ENCODE measurements at places on chromosomes 5 and 9.

GRCh38 chr5:31100781-31101310, 92.6 kb upstream of the CDH6 start:
- H3K4me3 ChIP-seq, result no peak overlapping the region
- H3K4me1 ChIP-seq, result no peaks in the 10 kb centered on the region
- no peak for DNase-seq

GRCh38 chr5:126219616-126220015, 203.6 kb upstream of the GRAMD2B start:
- H3K4me3 ChIP-seq, result no peak overlapping the region
- DNase-seq, result no peak
- H3K36me3 ChIP-seq, result no peaks in the 10 kb centered on the region
- no peaks in the 10 kb centered on the region for H3K4me1 ChIP-seq
- no peak overlapping the region for H3K27ac ChIP-seq

DNA sequence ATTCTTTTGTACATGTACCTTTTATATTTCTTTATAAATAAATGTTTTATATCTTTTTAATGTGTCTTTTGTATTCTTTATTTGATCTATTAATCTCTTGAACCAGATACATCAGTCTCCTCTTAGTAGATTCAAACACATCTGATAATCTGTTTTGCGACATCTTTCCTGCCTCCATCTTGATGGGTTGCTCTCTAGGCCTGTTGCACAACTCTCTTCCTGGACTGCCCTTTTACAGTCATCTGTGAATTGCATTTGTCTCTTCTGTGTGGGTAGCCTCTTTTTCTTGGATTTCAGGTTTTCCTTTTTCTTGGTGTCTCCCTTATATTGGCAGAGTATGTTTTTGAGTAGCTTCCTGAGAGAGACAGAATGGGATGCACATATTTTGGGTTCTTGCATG, 6.2 kb downstream of the ZFYVE16 start:
- H3K27me3 ChIP-seq, result no peaks in the 10 kb centered on the region
- no peak overlapping the region for H3K4me3 ChIP-seq
- no peak overlapping the region for H3K27ac ChIP-seq
- H3K36me3 ChIP-seq, result no peaks in the 10 kb centered on the region

- no peak overlapping the region for H3K27ac ChIP-seq
- no peak overlapping the region for H3K4me3 ChIP-seq
- no peaks in the 10 kb centered on the region for H3K4me1 ChIP-seq
- no peaks in the 10 kb centered on the region for H3K27me3 ChIP-seq
- DNase-seq, result no peak
These were observed 149.1 kb downstream of the ATP10B start for GRCh38 chr5:160702934-160703333.

DNA sequence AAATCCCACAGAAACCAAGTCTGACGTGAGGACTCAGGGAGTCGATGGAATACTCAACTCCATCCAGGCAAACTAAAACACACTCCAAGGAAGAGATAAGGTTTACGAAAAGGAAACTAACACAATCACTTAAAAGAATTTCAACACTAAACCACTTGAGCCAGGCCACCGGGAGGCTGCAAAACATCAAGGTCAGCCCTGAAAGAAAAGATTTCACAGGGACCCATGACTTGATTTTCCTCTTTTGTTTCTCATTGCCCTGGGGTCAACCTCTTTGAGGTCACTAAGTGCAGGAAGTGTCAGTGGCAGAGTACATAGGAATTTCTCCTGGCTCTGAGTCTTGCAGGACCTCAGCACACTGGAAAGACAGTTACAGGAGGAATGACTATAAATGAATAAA, 77.8 kb upstream of the TARS1 start:
- H3K27ac ChIP-seq, result no peak overlapping the region
- no peak overlapping the region for H3K4me3 ChIP-seq
- no peaks in the 10 kb centered on the region for H3K4me1 ChIP-seq
- H3K27me3 ChIP-seq, result no peaks in the 10 kb centered on the region

- no peaks in the 10 kb centered on the region for H3K4me1 ChIP-seq
- no peak overlapping the region for H3K4me3 ChIP-seq
- H3K27ac ChIP-seq, result no peak overlapping the region
These were observed 73.4 kb downstream of the FBN2 start for GRCh38 chr5:128464596-128464995.

DNA sequence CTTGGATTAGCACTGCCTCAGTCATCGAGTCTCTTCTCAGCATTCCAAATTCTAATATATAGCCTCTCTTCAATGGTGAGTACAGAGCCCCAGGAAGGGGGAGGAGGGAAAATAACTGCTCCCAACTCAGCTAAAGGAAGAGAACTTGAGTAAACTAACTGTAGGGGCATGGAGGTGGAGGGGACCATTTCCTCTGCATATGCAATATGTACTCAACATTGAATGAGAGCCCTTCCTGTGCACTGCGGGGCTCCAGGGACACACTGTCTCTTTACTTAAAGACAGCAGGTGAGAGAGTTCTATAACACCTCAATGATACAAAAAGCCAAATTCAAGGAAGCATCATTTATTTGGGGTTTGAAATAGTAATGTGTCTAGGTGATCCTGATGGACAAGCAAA, 75.1 kb downstream of the GNAQ start:
- peaks cover 79% of the 10 kb centered on the region for H3K4me1 ChIP-seq
- no peaks in the 10 kb centered on the region for H3K36me3 ChIP-seq
- H3K27me3 ChIP-seq, result no peaks in the 10 kb centered on the region

DNA sequence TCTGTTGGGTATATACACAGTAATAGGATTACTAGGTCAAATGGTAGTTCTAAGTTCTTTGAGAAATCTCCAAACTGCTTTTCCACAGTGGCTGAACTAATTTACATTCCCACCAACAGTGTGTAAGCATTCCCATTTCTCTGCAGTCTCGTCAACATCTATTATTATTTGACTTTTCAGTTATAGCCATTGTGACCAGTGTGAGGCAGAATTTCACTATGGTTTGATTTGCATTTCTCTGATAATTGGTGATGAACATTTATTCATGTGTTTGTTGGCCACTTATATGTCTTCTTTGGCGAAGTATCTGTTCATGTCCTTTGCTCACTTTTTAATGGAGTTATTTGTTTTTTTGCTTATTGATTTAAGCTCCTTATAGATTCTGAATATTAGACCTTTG, 596.2 kb upstream of the DAB2 start:
- H3K4me1 ChIP-seq, result no peaks in the 10 kb centered on the region
- DNase-seq, result no peak
- no peak overlapping the region for H3K4me3 ChIP-seq
- H3K27ac ChIP-seq, result no peak overlapping the region

GRCh38 chr5:90985341-90985740, 397.8 kb downstream of the ARRDC3 start:
- no peak for DNase-seq
- H3K27ac ChIP-seq, result no peak overlapping the region
- no peaks in the 10 kb centered on the region for H3K27me3 ChIP-seq
- no peak overlapping the region for H3K4me3 ChIP-seq

DNA sequence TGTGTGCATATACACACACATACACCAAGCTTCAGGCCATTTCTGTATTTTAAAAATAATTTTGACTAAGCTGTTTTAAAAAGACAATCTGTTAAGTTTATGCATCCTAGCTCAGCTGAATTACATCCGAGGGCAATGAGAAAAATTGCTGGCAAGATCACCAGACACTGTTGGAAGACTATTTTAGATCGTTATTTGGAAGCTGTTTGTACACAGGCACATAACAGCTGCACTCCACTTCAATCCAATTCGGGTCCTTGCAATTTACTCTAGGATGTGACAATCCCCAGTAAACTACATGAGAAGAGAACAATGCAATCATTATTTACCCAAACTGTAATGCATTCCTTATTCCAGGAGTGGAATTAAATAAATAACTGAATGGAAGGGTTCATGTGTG, 79.3 kb upstream of the RASA1 start:
- H3K27me3 ChIP-seq, result no peaks in the 10 kb centered on the region
- H3K4me3 ChIP-seq, result no peak overlapping the region
- H3K36me3 ChIP-seq, result no peaks in the 10 kb centered on the region
- no peak for DNase-seq

- no peaks in the 10 kb centered on the region for H3K36me3 ChIP-seq
- no peak overlapping the region for H3K4me3 ChIP-seq
- no peak overlapping the region for H3K27ac ChIP-seq
- no peaks in the 10 kb centered on the region for H3K27me3 ChIP-seq
These were observed 174.0 kb upstream of the IL12B start for GRCh38 chr5:159504106-159504856.

DNA sequence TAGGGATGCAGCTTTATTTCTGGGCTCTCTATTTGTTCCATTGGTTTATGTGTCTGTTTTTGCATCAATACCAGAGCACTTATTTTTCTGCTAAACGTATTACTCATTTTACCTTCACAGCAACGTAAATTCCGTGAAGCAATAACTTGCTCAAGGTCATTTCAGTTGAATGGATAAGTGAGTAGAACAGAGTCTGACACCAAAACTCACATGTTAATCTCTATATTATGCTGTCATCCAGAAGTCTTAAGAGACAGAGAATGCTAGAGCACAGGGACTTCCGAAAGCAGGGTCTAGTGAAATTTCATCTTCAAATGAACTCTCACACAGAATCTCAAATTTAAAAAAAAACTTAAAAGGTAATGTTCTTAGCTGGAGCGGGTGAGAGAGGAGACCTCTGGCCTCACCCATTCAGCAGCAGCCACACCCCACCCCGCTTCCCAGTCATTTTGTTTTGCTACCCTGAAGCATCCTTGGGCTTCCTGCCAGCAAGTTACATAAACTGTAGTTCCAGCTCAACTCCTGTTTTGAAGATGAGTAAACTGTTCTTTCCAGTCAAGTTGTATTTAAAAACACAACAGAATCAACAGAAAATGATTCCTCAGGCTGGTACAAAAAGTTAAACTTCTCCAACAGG, 69.3 kb downstream of the TRIM36 start:
- H3K4me3 ChIP-seq, result no peak overlapping the region
- no peak for DNase-seq
- H3K36me3 ChIP-seq, result no peaks in the 10 kb centered on the region
- no peaks in the 10 kb centered on the region for H3K27me3 ChIP-seq
- H3K27ac ChIP-seq, result no peak overlapping the region

GRCh38 chr5:163387589-163388343, 49.6 kb upstream of the CCNG1 start:
- no peaks in the 10 kb centered on the region for H3K27me3 ChIP-seq
- H3K4me1 ChIP-seq, result no peaks in the 10 kb centered on the region
- no peak for DNase-seq
- H3K4me3 ChIP-seq, result no peak overlapping the region
- H3K27ac ChIP-seq, result no peak overlapping the region

- H3K4me1 ChIP-seq, result peaks cover 3% of the 10 kb centered on the region
- DNase-seq, result no peak
These were observed 90.3 kb downstream of the FBXO38 start for GRCh38 chr5:148474025-148474511.

DNA sequence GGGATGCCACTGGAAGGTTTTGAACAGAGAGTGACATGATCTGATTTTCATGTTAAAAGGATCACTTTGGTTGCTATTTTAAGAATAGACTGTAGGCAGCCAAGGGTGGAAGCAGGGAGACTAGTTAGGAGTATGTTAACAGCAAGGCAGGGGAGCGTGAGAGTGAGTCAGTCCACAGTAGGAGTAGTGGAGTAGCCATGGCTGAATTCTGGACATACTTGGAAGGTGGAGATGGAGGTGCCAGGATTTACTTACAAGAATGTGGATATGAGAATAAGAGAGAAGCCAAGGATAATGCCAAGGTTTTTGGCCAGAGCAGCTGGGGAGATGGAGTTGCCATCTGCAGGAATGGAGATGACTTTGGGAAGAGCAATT, 118.8 kb downstream of the GALNT10 start:
- no peak overlapping the region for H3K27ac ChIP-seq
- H3K36me3 ChIP-seq, result no peaks in the 10 kb centered on the region
- DNase-seq, result no peak
- peaks cover 5% of the 10 kb centered on the region for H3K4me1 ChIP-seq
- H3K27me3 ChIP-seq, result no peaks in the 10 kb centered on the region
- H3K4me3 ChIP-seq, result no peak overlapping the region

- peak; percentile 26 for DNase-seq
- peaks cover 13% of the 10 kb centered on the region for H3K4me1 ChIP-seq
- no peaks in the 10 kb centered on the region for H3K36me3 ChIP-seq
These were observed 483 bp downstream of the FBXL7 start for GRCh38 chr5:15500325-15501001.

GRCh38 chr9:107883496-107884124, 394.0 kb upstream of the KLF4 start:
- H3K36me3 ChIP-seq, result no peaks in the 10 kb centered on the region
- no peak for DNase-seq
- no peak overlapping the region for H3K27ac ChIP-seq
- no peak overlapping the region for H3K4me3 ChIP-seq
- H3K4me1 ChIP-seq, result no peaks in the 10 kb centered on the region

- H3K4me1 ChIP-seq, result no peaks in the 10 kb centered on the region
- no peak for DNase-seq
- no peaks in the 10 kb centered on the region for H3K27me3 ChIP-seq
- H3K27ac ChIP-seq, result no peak overlapping the region
- H3K4me3 ChIP-seq, result no peak overlapping the region
These were observed 44.0 kb downstream of the ECPAS start for GRCh38 chr9:111440226-111440625.

DNA sequence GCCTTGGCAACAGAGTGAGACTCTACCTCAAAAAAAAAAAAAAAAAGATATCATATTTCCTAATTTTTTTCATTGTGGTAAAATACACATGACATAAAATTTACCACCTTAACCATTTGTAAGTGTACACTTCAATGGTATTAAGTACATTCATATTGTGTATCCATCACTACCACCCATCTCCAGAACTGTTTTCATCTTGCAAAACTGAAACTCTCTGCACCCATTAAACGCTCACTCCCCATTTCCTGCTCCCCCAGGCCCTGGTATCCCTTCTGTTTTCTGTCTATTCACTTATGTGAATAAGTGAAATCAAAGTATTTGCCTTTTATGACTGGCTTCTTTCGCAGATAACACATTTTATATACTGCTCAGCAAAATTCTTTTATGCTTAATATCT, 12.8 kb downstream of the LRRC8A start:
- DNase-seq, result no peak
- H3K4me1 ChIP-seq, result peaks cover 53% of the 10 kb centered on the region
- peaks cover 38% of the 10 kb centered on the region for H3K36me3 ChIP-seq
- no peaks in the 10 kb centered on the region for H3K27me3 ChIP-seq

DNA sequence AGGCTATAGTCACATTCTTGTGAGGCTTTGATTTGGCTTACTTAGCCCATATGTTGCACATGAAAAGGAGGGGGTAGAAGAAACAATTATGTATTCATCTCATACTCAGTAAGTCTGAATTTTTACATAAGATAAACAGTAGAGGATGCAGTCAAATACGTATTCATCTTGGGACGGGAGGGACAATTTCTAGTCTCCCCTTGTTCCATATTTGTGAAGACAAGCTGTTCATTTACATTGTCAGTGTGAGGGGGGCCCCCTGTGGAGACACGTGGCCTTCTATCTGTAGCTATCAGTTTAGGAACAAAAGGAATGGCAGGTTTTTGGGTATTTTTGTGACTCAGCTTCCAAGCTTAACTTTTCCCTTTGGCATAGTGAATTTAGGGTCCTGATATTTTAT, 49.2 kb upstream of the PPP1R2B start:
- H3K4me1 ChIP-seq, result no peaks in the 10 kb centered on the region
- no peak overlapping the region for H3K27ac ChIP-seq
- no peak overlapping the region for H3K4me3 ChIP-seq
- H3K36me3 ChIP-seq, result no peaks in the 10 kb centered on the region
- no peaks in the 10 kb centered on the region for H3K27me3 ChIP-seq
- no peak for DNase-seq

- H3K4me3 ChIP-seq, result no peak overlapping the region
- H3K36me3 ChIP-seq, result no peaks in the 10 kb centered on the region
- H3K27me3 ChIP-seq, result no peaks in the 10 kb centered on the region
- no peak for DNase-seq
- H3K27ac ChIP-seq, result no peak overlapping the region
These were observed 206.2 kb downstream of the NR3C1 start for GRCh38 chr5:143197260-143197656.

GRCh38 chr9:13113216-13113615, 166.3 kb downstream of the MPDZ start:
- no peaks in the 10 kb centered on the region for H3K27me3 ChIP-seq
- no peak overlapping the region for H3K4me3 ChIP-seq
- peaks cover 41% of the 10 kb centered on the region for H3K36me3 ChIP-seq
- H3K27ac ChIP-seq, result no peak overlapping the region
